HS-27A (cell line): ENCODE measurements at places on chromosomes 3 and 15.

- DNase-seq = no peak
Observed at GRCh38 chr15:65577129-65577996, 33.6 kb downstream of the INTS14 start.

DNA sequence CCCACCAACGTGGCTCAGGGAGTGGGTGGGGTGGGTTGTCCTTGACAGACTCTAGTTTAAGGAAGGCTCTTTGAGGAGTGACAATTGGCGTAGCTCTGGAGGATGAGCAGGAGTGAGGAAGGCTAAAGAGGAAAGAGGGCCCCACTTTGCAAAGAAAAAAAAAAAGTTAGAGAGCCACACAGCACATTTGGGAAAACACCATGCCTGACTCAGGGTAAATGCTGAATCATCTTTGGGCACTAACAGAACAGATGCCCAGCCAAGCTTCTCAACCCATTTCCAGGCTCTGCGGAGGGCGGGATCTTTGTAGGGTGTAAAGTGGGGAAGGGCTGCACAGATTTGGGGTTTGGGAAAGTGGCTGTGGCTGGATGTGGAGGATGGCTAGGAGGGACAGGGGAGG is 179.1 kb upstream of the RGMA start:
- DNase-seq = no peak

DNA sequence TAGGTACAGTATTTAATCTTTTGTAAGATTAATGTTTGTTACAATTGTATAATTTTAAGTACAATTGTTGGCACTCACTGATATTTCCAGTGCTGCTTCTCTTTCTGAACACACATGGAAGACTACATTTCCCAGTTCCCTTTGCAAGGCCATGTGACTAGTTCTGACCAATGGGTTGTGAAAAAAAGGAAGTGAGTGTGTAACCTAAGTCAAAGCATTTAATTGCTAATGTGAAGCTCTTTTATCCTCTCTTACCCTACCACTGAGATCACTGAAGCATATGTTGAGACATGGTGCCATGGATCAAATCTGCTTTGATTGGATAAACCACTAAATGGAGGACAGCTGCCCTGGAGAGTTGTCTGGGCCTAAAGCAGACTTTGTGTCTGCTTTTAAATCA is 83.9 kb upstream of the PLXND1 start:
- peak; percentile 39 for DNase-seq

- no peak for DNase-seq
Observed at GRCh38 chr15:44183363-44183762, 11.7 kb downstream of the FRMD5 start.

DNA sequence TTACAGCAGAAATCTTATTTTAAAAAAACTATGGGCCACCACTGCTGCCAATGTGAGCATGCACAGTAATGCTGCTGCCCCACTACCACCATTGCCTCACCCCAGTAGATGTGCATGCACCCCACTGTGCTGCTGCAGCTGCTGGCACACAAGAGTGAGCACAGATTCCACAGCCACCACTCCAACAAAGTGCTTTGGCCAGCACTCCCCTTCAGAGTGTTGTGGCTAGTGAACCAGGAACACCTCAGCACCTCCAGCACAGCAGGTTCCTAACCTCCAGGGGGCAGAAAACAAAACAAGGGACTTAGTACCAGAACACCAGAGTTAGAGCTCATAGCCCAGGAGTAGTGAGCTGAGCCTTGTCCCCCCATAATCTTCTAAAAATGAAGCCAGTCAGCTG is 629.6 kb downstream of the PYDC2 start:
- peak; percentile 35 for DNase-seq

- no peak for DNase-seq
Observed at GRCh38 chr3:37963635-37964034, 27.0 kb upstream of the VILL start.

- no peak for DNase-seq
Observed at GRCh38 chr3:157323360-157323759, 113.3 kb upstream of the PTX3 start.

GRCh38 chr3:12489832-12490231 is 5.6 kb downstream of the TSEN2 start:
- DNase-seq = no peak

DNA sequence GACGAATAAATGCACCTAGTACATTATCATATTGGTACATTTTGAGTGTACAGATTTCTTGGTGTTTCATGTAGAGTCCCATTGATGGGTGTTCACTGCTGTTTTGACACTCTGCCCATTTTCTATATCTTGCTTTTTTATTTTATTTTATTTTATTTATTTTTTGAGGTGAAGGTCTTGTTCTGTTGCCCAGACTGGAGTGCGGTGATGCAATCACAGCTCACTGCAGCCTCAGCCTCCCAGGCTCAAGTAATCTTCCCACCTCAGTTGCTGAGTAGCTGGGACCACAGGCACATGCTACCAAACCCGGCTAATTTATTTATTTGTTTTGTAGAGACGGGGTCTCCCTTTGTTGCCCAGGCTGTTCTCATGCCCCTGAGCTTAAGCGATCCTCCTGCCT is 44.2 kb downstream of the DNAJC13 start:
- DNase-seq = no peak

DNA sequence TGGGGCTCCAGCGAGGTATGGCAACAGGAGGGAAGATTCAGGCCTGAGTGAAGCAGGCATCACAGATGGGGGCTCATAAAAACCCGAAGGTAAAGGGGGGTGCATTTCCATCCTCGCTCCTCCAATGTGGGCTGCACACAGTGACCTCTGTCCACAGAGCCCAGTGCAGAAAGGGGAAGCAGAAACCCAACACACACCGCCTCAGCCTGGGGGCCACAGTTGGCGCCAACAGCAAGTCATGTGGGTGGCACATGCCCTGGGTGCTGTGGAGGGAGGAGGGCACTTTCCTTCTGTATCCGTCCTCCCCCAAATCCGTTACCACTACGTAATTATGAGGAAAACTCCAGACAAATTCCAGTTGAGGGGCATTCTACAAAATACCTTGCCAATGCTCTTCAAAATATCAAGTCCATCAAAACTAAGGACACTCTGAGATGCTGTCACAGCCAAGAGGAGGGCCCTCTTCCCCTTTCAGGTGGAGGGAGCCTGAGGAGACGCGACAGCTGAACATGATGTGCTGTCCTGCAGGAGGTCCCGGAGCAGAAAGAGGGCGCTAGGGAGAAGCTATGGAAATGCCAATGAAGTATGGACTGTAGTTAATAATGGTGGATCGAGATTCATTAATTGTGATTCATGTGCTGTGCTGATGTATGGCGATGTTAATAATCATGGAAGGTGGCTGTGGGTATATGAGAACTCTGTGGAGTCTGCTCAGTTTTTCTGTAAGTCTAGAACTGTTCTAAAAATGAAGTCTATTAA is 16.4 kb downstream of the APBA2 start:
- DNase-seq = no peak

DNA sequence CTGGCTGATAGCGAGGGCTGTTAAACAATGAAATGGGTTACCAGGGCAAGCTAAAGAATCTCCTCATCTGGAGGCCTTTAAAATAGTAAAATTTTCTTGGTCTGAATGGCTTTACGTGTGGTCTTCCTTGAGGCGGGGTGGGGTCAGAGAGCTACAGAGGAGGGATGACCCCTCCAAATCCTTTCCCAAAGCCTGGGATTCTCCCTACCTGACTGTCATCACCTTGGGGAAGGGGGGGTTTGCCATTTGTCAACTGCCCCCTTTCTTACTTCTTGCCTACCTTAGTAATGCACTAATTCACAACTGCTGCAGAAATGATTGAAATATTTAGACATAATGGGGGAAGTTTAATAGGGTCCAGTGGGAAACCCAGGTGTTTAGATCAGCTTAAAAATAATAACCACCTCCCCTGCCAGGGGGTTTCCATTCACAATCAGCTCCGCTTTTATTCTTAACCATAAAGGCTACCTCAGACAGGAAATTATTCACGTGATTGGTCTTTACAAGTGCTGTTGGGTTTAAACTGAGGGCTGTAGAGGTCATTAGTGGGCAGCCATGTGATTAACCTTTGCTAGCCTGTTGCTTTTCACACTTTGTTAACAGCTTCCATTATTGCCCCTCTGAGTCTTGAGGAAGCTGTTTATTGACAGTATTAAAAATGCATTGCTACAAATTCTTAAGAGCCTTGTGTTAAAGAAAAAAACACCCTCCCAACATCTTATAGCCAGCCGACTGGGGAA is 276.5 kb upstream of the ATP11B start:
- DNase-seq = no peak

DNA sequence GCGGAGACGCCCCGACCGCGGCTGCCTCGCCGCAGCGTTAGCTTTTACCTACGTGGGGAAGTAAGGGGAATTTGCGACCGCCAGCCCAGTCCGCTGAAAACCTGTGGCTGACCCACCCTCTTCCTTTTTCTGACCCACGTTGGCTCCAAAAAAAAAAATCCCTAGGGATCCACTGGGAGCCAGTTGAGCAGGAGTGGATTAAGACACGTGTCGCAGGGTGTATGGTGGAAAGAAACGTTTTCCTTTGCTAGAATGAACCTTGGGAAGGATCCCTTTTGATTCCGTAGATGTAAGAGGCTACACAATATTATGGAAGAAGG is 575 bp upstream of the PCYT1A start:
- peak; percentile 20 for DNase-seq

GRCh38 chr15:91921843-91922198 is 68.3 kb downstream of the SLCO3A1 start:
- no peak for DNase-seq

DNA sequence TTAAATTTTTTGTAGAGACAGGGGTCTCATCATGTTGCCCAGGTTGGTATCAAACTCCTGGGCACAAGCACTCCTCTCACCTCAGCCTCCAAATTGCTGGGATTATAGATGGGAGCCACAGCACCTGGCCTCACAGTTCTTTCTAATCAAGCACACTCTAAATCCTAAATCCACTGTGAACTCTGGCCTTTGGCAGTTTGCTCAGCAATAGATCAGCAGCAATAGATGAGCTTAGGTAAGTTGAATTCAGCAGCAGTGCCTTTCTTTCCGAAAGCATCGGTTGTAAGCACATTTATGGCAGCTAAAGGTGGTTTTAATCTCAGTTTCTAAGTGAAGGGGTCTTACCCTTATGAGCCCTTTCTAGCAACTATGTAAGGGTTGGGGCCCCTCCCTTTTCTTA is 16.6 kb downstream of the PDHB start:
- DNase-seq = no peak

DNA sequence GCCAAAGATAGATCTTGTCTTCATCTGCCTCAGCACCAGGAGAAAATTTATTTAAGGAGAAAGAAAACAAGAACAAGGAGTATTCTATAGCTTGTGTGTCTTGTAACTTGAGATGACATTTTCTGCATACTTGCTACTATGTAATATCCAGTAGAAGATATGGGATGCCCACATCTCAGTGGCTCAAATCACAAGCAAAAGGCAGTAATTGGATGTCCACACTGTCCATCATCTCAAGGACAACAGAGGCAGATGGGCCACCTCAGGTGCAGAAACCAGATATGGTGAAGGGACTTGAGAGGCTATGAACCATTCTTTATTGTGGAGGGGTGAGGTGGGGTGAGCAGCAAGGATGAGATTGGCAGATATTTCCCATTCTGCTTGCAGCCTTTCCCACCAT is 309.0 kb downstream of the GBE1 start:
- DNase-seq = peak; percentile 71

GRCh38 chr3:151468284-151468917 is 7.5 kb upstream of the IGSF10 start:
- DNase-seq = no peak

DNA sequence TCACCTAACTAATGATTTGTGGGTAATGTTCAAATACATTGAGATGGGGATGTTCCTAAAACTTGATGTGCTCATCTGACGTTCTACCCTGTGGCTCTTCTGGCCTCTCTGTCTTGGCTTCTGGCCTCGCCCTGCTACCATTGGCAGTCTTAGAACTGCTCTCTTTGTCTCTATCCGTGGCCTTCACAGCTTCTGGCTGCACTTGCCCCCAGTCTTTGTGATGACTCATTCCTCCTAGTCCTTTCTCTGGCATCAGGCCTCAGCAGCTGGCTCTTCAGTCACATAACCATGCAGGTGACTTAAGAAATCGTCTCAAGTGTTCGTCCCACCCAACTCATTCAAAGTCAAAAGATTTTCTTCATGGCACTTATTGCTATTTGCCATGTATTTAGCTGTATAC is 188.1 kb downstream of the BBX start:
- no peak for DNase-seq

GRCh38 chr3:52865994-52866393 is 31.2 kb upstream of the MUSTN1 start:
- no peak for DNase-seq

DNA sequence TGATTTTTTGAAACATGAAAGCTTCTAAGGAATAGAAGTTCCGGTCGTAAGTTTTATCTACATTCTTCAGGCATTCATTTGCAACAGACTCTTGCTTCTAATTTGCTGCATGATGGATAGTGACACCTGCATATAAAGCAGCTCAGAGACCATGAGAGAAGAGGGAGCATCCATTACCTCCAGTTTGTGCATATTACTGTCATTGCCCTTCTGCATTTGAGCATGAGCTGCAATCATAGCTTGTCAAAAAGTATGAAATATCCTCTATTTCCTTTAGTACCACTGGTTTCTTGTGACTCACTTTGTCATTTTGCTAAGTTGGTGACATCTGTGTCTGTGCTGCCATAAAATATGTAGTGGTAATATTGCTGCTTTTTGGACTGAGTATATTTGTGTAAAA is 160.1 kb upstream of the STAC start:
- no peak for DNase-seq

- DNase-seq = no peak
Observed at GRCh38 chr3:46666453-46666845, 27.0 kb downstream of the ALS2CL start.

DNA sequence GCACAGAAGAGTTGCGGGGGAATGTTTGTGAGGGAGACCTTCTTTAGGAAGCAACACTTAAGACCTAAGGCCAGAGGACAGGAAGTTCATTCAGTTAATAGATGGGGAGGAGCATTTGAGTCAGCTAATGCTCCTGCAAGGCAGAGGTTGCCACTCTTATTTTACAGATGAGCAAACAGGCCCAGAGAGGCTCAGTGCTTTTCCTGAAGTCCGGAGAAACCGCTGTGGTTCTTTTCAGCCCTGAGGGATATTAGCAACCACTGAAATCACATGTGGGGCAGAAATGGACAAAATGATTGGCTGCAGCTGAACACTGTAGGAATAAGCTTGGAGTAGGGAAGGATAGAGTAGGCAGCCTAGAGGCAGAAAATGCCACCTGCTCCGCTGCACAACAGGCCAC is 33.3 kb upstream of the RTP4 start:
- no peak for DNase-seq

DNA sequence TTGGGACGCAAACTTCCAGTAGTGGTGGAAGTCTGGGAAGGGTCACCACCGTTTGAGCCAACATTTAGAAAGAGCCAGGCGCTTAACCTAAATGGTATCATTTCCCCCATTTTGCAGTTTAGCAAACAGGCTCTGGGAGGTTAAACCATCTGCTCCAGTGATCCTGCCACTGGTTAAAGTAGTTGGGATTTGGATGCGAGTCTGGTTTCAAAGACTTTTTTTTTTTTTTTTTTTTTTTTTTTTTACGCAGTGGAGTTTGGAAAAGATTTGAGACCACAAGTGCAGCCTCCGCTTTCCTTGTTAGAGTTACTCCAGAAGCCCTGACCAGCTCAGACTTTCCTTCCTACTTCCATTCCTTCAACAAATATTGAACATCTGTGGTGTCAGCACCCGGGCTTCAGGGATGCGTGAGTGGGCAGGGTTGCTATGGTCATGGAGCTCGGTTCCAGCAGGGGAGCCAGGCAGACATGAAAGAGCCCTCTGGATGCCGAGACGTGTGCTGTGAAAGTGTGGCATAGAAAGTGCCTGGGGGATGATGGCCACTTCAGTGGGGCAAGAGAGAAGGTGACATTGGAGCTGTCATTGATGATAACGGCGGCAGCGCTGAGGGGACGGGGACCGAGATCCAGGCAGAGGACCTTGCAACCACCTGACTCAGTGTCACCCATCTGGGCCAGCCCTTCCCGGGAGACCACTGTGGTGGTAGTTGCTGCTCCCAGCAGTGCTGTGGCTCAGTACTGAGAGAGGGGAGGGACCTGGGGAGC is 1.1 kb upstream of the RNU6-1 start:
- no peak for DNase-seq
